Erythroblast (primary cell): ENCODE measurements at places on chromosomes 7 and 10.

- no peak for DNase-seq
These were observed 470.0 kb upstream of the SEMA3A start for GRCh38 chr7:84664626-84665025.

- no peak for DNase-seq
These were observed 113.4 kb upstream of the CDK6 start for GRCh38 chr7:92949748-92950147.

DNA sequence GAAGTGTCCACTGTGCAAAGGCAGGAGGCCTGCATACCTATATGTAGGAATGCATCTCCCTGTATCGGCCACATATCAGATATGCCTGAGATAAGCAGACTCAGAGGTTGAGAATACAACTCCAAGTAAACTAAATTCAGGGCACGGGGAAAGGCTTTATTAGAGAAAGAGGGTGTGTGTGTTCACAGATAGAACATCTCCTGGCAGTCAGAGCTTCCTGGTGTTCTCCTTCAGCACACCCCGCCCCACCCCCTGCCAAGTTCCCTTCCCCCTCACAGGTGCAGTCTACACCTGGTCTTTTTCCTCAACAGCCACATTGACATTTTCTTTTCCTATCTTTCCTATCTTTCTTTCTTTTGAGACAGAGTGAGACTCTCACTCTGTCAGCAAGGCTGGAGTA, 17.1 kb downstream of the GBX1 start:
- no peak for DNase-seq

- no peak for DNase-seq
These were observed 31.7 kb downstream of the WDFY4 start for GRCh38 chr10:48716416-48716815.
